ENCODE measurements at places on chromosomes 2 and 18.

DNA sequence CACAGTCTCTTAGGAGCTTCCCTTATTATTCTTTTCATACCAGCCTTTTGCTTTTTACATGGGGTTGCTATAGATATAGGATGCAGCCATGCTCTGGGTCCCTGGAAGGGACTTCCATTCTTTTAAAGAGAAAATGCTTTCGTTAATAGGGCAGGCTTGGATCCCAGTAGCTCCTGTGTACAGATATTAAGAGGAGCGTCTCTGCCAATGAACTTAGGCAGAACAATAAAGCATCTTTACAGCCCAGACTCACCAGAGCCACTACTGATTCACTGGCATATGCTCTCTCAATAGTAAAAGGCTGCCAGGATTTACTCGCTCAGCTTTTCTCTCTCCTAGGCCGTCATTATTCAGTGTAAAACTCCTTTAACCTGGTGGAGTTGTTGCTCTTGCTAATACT, 1385.4 kb upstream of the PIK3C3 start:
- no peaks in the 10 kb centered on the region for H3K4me1 ChIP-seq
- H3K27ac ChIP-seq, result no peak overlapping the region
- H3K36me3 ChIP-seq, result no peaks in the 10 kb centered on the region
- DNase-seq, result no peak
- no peak overlapping the region for H3K4me3 ChIP-seq
- no peaks in the 10 kb centered on the region for H3K27me3 ChIP-seq

GRCh38 chr2:1550658-1551316, 137.5 kb downstream of the TPO start:
- H3K4me1 ChIP-seq, result peaks cover 25% of the 10 kb centered on the region
- DNase-seq, result no peak
- H3K27ac ChIP-seq, result no peak overlapping the region
- H3K4me3 ChIP-seq, result no peak overlapping the region
- peaks cover 20% of the 10 kb centered on the region for H3K27me3 ChIP-seq
- H3K36me3 ChIP-seq, result no peaks in the 10 kb centered on the region

GRCh38 chr18:8004792-8005191, 437.7 kb downstream of the PTPRM start:
- no peak overlapping the region for H3K27ac ChIP-seq
- no peak overlapping the region for H3K4me3 ChIP-seq
- H3K36me3 ChIP-seq, result no peaks in the 10 kb centered on the region
- H3K4me1 ChIP-seq, result peaks cover 8% of the 10 kb centered on the region

- H3K4me1 ChIP-seq, result no peaks in the 10 kb centered on the region
- no peak for DNase-seq
- H3K27ac ChIP-seq, result no peak overlapping the region
- peaks cover 9% of the 10 kb centered on the region for H3K36me3 ChIP-seq
Observed at GRCh38 chr2:99571533-99571932, 81.7 kb upstream of the REV1 start.

DNA sequence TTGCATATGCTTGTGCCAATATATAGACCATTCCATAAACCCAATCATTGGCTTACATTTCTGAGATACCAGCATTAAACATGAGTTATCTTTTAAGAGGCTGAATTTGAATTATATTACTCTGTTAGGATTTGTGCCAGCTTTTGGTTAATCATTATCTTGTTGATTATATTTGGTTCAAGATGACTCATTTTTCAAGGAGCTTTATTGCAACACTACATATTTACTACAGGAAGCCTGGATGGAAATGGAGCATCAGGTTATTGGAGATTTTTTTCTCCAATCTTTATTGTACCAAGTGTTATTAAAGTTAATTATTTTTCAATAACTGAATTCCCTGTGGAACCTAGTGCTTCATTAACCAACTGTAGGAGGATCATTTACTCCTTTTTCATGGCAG, 26.4 kb downstream of the EML4 start:
- DNase-seq, result no peak
- no peak overlapping the region for H3K27ac ChIP-seq
- H3K4me1 ChIP-seq, result peaks cover 19% of the 10 kb centered on the region
- no peak overlapping the region for H3K4me3 ChIP-seq
- H3K36me3 ChIP-seq, result no peaks in the 10 kb centered on the region

Measured in esophagus muscularis mucosa (tissue), 4 donors.